ENCODE measurements at places on chromosomes 1 and 21.

- no peak for DNase-seq
These were observed 40.1 kb upstream of the GPR52 start for GRCh38 chr1:174407665-174408064.

DNA sequence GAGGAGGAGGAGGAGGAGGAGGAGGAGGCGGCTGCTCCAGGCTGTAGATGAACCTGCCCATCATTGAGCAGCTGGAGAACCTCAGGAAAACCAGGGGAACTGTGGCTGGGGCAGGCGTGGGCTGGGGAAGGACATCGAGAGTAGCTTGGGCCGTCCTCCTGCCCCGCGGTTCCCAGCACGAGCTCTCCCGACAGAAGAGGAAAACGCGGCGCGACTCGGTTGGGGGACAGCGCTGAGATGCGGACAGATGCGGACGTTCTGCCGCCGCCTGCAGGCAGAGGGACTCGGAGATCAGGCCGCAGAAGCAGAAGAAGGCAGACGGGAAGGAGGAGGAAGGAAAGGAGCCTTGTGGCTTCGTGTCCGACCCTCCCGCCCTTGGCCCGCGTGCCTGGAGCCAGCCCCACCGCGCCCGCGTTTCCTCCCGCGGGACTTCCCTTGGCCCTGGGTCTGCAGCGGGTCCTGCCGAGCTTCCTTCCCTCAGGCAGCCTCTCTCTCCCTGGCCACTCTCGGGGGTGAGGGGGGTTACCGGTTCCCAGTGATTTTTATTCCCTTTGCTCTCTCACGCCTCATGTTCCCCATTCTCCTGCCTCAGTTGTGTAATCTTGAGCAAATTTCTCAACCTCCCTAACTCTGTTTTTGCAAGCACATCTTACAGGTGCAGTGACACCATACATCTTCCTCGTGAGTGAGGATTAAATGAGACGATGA lies 1.7 kb upstream of the TNFRSF9 start:
- DNase-seq: peak; percentile 71

- DNase-seq: no peak
These were observed 56.7 kb upstream of the GFI1 start for GRCh38 chr1:92543131-92544055.

DNA sequence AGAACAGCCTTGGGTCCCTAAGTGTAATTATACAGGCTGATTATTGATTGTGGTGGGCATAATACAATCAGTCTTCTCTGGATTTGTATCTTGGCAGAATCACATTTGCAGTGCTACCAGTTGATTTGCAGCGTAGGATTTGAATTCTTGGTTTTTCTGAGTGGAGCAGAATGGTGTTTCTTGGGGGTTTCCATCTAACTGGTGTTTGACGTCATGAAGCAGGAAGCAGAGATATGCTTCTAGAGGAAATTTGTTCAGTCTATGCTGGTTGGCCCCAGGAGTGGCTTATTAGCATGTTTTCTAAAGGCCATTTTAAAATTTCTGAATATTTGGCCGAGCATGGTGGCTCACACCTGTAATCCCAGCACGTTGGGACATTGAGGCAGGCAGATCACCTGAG lies 3.4 kb downstream of the CTTNBP2NL start:
- no peak for DNase-seq

- no peak for DNase-seq
These were observed 140.0 kb downstream of the SLC45A1 start for GRCh38 chr1:8457760-8458381.

GRCh38 chr1:107695341-107695740 lies 269.6 kb downstream of the VAV3 start:
- DNase-seq: no peak

DNA sequence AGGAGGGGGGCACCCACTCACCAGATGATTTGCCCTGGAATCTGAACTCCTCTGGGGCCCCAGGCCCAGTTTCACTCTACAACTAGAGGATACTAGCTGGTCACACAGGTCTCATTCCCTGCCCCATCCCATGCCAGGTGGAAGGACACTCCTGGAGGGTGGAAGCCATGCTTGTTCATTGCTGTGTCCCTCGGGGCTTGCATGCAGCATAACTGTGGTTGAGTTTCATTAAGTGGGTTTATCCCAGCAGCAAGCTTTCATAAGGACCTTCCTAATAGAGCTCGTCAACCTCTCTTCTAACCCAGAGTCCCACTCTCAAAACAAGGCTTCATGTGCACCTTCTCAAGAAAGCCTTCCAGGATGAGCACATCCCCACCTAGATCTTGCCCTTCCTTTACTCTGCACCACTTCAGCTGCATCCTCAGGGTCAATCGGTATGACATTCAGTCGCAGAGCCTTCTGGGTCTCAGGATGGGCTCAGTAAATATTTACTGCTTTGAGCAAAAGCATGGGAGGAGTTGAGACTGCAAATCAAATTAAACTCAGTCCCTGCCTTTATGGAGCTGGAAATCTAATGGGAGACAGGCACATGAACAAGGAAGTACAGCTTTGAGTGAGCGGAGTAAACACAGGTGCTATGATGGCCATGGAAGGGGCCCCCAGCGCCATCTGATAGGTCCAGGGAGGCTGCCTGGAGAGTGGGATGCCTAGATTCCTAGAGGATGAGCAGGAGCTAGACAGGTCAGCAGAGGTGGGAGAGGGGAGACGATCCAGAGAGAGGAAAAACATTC lies 32.3 kb downstream of the LAMB3 start:
- no peak for DNase-seq

DNA sequence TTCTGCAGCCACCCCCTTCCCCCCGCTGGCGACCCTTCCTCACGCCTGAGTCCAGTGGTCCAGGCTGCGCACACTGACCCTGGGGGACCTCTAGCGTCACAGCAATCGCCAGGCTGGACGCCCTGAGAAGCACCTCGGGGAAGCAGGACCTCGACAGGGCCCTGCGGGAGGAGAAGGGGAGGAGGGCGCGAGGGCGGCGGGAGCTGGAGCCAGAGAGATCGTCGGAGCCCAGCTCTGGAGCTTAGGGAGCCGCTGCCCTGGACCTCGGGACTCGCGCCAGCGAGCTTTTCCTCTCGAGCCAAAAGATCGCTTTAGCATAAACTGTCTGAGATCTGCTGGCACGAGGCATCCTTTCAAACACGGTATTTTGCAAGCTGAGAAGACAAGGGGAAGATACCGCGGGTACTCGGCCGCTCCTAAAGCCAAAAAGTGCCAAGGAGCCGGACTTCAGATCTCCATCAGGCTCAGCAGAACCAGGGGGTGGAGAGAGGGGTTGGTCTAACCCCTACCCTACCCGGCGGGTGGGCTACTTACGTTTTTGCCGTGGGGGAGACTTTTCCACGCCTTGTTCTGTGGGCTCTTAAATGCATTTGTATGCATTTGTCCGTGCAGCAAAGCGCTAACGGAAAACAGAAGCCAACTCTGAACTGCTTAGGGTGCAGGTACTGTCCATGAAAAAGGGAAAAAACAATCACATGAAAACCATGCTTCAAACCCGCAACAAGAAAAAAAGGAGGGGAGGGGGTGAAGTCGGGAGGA lies 586 bp downstream of the COL24A1 start:
- DNase-seq: peak; percentile 27

- no peak for DNase-seq
These were observed 152.1 kb downstream of the ASTN1 start for GRCh38 chr1:177012342-177012925.

GRCh38 chr1:23736437-23737134 lies 6.7 kb upstream of the ELOA start:
- DNase-seq: no peak

- DNase-seq: no peak
These were observed 41.1 kb upstream of the MTR start for GRCh38 chr1:236753964-236754363.

GRCh38 chr1:231934797-231935196 lies 308.2 kb downstream of the DISC1 start:
- DNase-seq: no peak

- no peak for DNase-seq
These were observed 1109.3 kb upstream of the B3GALT2 start for GRCh38 chr1:194295685-194296084.

- DNase-seq: peak; percentile 71
These were observed 91.9 kb upstream of the SSX2IP start for GRCh38 chr1:84781946-84782771.

DNA sequence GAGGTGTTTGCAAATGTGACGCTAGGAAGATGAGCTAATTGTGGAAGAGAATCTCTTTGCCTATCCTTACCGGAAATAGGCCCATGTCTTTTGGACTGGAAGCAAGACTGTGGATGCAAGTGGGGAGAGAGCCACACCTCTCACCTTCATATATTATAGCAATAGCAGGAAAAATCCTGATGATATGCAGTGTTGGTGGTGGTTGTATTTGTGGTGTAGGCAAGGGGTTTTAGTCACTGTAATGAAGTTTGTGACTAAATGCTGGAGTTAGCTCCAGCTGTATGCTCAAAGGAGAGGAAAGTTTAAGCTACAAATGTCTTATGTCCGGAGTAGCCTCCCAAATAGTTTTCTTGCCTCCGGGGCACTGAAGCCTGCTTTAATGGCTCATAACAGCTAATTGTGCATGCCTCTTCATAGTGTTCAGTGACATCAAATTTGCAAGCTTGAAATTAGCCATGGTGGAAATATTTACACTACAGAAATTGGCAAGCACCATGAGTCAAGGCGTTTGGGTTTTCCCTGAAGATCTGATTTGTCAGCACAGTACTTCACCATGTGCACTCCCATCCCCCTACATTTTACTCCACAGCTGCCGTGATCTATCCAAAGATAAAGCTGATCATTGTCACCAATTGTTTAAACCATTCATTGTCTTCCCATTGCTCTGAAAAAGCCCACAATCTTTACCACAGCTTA lies 102.6 kb upstream of the ZNF644 start:
- no peak for DNase-seq

- DNase-seq: no peak
These were observed 142.6 kb downstream of the PSMG1 start for GRCh38 chr21:39040494-39041110.

DNA sequence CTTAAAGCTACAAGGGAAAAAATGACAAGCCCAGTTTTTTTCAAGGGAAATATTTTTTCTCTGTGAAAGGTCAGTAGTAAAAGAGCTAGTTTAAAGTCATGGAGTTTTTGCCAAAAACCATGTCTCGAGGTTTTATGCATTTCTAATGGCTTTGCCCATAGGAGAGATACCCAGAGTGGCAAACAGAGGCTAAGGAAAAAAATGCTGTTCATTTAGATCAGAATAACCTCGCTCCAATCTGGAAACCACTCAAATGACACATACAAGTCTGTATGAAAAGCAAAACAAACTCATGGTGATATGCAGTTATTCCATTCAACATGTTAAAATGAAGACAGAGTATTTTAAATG lies 36.9 kb upstream of the EDEM3 start:
- DNase-seq: no peak

GRCh38 chr1:119713039-119713748 lies 1.5 kb downstream of the PHGDH start:
- DNase-seq: no peak

- DNase-seq: no peak
These were observed 57.0 kb upstream of the TARBP1 start for GRCh38 chr1:234535763-234536515.

DNA sequence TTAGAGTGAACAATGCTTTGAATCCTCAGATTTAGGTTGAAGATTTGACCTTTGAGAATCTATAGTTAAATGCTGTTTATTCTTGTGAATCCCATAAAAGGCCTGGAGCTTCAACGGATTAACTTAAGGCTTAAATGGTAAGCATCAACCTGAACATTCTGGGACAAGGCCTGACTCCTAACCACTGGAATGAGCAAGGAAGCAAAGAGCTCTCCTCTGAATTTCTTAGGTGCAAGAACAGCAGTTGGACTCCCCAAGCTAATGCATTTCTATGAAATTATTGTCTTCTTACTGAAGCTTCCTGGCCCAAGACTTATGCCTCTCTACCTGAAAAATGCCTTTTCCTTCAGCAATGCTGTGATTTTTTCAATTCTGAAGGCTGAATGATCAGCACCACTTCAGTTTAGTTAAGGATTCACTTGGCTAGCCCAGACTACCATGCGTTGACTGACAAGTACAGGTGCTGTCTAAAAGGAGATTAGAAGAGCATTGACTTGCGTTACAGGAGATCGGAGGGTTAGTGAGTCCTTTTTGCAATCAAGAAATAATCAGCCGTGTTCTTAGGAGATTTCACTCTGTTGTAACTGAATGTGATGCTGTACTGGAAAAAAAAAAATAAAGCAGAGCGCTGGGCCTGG lies 178.5 kb downstream of the ZC3H11B start:
- DNase-seq: no peak

DNA sequence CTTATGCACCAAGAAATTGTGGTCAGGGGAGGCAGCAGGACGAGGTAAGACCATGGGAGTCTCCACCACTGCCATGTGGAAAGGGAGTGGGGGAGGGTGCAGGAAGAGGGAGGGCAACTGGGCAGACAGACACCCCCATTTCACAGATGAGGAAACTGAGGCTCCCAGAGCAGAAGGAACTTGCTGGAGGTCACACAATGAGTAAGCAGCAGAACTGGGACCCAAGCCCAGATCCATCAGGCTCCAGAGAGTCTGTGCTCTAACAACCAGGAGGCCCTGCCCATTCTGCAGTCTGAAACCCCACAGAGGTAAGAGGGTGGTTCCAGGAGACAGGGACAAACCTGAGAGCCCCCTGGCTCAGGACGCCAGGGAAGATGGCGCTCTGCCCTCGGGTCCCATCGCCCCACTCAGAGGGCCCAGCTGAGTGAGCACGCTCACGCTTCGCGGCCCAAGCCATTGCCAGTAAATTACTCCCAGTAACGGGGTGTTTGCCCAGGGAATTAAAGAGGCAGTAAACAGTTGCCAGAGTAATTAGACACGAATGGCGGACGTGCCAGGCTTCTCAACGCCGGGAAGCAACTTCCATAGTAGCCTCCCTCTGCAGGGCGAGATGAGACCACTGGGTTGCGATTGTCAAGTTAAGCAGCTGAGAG lies 59.2 kb downstream of the MATN1 start:
- DNase-seq: no peak

DNA sequence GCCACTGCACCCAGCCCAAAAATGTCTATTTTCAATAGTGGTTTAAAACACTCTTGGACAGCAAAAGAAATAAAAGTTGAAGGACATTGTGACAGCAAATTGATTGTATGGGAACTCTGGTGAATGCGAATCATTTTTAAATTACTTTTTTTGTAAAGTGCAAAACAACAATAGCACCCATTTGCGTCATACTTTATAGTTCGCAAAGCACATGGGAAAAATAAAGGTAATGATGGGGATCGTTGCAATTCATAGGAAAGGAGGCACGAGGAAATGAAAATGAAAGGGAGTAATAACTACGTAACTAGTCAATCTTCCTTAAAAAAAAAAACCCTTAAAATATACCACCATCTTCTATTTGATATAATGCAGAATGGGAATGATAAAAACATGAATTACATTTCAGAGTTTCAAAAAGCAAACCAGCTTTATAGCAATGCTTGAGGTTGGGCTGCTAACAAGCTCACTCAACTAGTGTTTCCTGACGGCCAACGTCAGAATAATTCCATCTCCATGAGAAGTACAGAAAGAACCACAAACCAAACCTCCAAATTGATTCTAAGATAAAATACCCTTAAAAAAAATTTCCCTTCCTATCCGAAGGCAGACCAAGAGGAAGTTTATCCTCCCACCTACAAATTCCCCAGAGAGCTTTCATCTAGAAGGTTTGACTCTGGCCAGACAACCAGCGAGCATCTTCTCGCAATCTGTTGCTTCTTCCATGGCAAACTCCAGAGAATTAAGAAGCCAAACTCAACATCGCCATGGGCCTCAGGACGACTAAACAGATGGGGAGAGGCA lies at the start of gene EDARADD:
EDARADD (plus strand) TSS at position 606 of the 801 bp plus-strand sequence; CDS start at position 765, 159 bp downstream.
- no peak for DNase-seq

All from mucosa of descending colon (tissue), 3 donors.